Mammary microvascular endothelial cell (primary cell): ENCODE measurements at places on chromosomes 6 and 20. TPM values are rescaled to one million over a fixed set of nuclear protein-coding genes. Genes with fewer than 3 reads are reported as not detected.

Gene STMND1
- not detected in 2 replicates for total RNA-seq

Gene LY86
- not detected in 2 replicates for total RNA-seq

Gene FOXA2
- total RNA-seq: not detected in 2 replicates

Gene ZKSCAN4
- 2.1 TPM in 2 replicates for total RNA-seq

Gene KIAA1586
- total RNA-seq: 4.9 and 6.2 TPM in 2 replicates

Gene C6orf141
- 10.6 and 11.3 TPM in 2 replicates for total RNA-seq

Gene CST1
- total RNA-seq: 0.80 and 1.3 TPM in 2 replicates

Gene PHACTR2
- 94.1 and 118 TPM in 2 replicates for total RNA-seq

Gene SRMS
- total RNA-seq: not detected in 2 replicates

Gene CST5
- not detected in 2 replicates for total RNA-seq

Gene PROKR2
- not detected in 2 replicates for total RNA-seq

Gene BACH2
- 0.87 and 1.4 TPM in 2 replicates for total RNA-seq

Gene TP53RK
- total RNA-seq: 12.6 and 14.7 TPM in 2 replicates

Gene BMP5
- not detected in 2 replicates for total RNA-seq

Gene SEMG1
- not detected in 2 replicates for total RNA-seq

Gene FAM209B
- not detected in 2 replicates for total RNA-seq

Gene HSF2
- 12.0 and 16.1 TPM in 2 replicates for total RNA-seq

Gene UNC5CL
- not detected in 2 replicates for total RNA-seq

Gene TBP
- 14.3 TPM in 2 replicates for total RNA-seq

Gene HLA-DOB
- 0.10 and 0.13 TPM in 2 replicates for total RNA-seq

Gene DEFB132
- total RNA-seq: not detected in 2 replicates

Gene TGM3
- total RNA-seq: not detected in 2 replicates

Gene COL11A2
- 0.07 and 0.15 TPM in 2 replicates for total RNA-seq

Gene C20orf141
- not detected in 2 replicates for total RNA-seq

Gene PRSS35
- not detected in 2 replicates for total RNA-seq

Gene SALL4
- under 0.01 and 0.10 TPM in 2 replicates for total RNA-seq

Gene POU3F2
- total RNA-seq: not detected in 2 replicates

Gene C6orf58
- not detected in 2 replicates for total RNA-seq

Gene AVP
- not detected in 2 replicates for total RNA-seq

Gene BRD2
- total RNA-seq: 98.5 and 99.9 TPM in 2 replicates

Gene CDH4
- total RNA-seq: 3.6 and 4.3 TPM in 2 replicates
